HT1080 (cell line): ENCODE measurements at places on chromosomes 12 and 14.

- DNase-seq = no peak
Observed at GRCh38 chr14:82604819-82605218, 1071.2 kb upstream of the SEL1L start.

DNA sequence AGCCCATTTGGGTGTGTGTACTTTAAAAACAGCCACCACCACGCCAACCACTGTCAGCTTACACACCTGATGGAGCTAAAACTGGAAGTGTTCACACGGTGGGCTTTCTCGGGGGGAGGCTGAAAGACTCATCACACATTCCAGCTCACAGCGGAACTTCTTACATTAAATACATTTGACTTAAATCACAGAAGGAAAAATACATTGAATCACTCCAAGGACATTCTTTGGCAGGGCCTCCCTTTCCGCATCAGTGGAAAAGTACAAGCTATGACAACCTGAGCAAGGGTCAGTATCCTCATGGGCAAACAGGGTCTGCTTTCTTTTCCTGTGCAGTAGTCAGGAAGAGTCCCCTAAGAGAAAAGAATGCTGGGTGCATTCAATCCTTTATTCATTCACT lies 31.0 kb upstream of the TC2N start:
- DNase-seq = no peak

DNA sequence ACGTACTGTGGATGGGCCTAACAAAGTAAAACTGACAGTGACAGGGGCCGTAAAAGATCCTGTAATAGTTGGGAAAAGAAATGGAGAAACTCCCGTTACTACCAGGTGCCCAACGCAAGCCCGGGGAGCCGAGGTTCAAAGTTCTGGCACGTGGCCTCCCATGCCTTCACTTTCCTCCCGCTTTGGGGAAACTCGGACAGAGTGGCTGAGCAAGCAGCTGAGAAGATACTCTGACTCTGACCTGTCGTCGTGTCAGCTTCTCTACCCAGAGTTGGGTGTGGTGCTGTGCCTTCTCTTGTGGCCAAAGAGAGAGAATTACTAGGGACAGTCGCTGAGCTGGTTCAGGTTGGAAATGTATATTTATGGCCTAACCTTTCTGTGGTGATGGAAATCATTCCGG lies 1.7 kb downstream of the B4GALNT3 start:
- DNase-seq = no peak

GRCh38 chr12:91975891-91976290 lies 169.8 kb downstream of the BTG1 start:
- DNase-seq = no peak

DNA sequence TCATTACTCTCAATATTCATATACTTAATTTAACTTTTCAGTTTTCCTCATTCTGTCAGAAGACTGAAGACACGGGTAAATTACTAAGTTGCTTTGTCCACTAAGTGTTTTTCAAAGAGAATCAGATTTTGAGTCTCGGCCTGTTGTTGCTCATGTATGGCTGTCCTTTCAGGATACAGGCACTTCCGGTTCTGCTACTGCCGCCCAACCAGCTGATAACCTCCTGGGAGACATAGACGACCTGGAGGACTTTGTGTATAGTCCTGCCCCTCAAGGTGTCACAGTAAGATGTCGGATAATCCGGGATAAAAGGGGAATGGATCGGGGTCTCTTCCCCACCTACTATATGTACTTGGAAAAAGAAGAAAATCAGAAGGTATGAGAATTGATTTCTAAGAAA lies 28.3 kb upstream of the TEAD4 start:
- DNase-seq = no peak

DNA sequence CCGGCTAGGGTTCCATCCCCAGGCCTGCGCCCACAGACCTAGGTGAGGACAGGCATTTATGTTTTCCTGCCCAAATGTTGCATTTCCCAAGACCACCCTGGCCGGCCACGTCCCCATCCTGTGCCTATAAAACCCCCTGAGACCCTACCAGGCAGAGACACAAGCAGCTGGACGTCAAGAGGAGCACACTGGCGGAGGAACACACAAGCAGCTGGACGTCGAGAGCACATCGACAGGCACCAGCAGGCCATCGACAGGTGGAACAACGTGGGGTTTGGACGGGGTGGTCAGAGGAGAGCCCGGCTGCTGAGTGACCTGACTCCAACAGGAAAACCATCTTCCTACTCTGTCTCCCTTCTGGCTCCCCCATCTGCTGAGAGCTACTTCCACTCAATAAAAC lies 19.6 kb upstream of the LDHB start:
- DNase-seq = no peak

DNA sequence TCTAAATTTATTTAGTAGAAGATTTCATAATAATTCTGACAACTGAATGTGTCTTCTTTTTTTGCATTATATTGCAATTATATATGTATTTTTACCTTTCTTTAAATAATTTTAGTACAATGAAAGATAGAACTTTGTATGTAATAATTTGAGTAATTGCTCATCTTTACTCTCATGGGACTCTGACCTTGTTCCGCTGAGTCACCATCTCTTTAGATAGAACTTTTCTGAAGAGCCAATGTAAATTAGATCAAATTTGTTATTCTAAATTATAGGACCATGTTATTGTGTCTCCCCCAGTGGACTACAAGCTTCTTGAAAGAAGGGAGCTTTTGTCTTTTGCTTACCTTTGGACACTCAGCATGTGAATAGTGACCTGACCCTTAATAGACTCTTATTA lies 96.1 kb downstream of the TRHDE start:
- no peak for DNase-seq

GRCh38 chr12:15446807-15447206 lies 124.5 kb downstream of the PTPRO start:
- peak; percentile 89 for DNase-seq

- no peak for DNase-seq
Observed at GRCh38 chr12:123761841-123762714, at the start of gene DNAH10. Gene DNAH10, plus strand, starts transcription at chr12:123762301. Its CDS starts 36 bp downstream, at chr12:123762337.

GRCh38 chr12:98828802-98829600 lies 183.9 kb downstream of the APAF1 start:
- no peak for DNase-seq

- DNase-seq = peak; percentile 97
Observed at GRCh38 chr14:75648066-75648838, 12.4 kb downstream of the ERG28 start.

DNA sequence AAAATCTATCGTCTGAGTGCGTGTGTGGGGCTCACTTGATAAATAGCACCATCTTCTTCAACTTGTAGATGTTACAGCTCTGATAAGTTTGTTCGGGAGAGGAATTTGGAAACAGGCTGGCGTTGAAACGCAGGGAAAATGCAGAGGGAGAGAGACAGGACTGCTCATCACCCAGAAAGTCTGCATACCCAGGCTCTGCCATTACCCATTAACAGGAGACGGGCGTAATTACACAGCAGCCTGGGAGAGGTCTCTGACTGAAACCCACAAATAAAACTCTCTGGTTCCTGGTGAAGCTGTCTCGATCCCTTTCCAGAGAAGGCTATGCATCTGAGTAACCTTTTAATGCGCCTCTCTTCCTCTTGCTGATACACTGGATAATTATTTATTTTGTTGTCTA lies 547.3 kb downstream of the BCL11B start:
- no peak for DNase-seq

DNA sequence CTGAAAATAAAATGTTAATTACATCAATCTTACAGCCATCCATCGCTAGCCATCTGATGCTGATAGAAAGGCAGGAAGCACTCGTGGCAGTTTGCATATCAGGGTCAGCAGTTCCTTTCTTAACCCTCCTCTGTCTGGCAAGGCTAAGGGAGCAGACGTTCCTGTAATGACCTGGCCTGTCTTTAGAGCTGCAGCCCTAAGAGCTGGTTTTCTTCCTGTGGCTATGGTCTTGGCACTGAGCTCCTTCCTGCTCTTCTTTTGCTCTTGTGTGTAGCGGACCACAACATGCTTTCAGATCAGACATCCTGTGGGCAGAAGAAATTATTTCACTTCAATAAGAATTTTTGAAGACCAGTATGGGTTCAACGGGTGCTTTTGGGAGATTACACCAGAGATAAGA lies 170.4 kb downstream of the DAD1 start:
- DNase-seq = no peak

DNA sequence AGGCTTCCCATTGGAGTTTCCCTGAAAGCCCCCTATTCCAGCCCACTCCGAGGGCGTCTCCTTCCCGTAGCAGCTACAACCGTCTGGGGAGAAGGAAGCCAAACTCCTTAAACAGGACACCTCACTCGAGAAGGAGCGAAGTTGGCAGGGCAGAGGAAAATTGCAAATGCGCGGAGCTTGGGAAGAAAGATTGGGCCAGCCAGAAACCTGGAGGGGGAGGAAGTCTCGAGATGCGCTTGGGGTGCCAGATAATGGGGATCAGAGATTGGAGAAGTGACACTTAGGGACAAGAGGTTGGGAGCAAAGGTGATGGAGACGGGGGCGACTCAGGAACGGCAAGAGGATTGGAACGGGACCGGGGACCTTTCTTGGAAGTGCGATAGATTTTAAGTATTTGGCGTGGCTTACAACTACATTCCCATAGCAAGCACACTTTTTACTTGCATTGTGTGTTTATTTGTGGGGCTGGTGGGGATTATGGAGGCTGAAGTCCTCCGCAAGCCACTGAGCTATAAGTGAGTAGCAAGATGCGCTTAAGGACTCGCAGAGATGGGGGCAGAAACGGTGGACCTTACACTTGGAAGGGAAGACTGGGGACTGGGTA lies 926 bp downstream of the HRK start:
- no peak for DNase-seq

DNA sequence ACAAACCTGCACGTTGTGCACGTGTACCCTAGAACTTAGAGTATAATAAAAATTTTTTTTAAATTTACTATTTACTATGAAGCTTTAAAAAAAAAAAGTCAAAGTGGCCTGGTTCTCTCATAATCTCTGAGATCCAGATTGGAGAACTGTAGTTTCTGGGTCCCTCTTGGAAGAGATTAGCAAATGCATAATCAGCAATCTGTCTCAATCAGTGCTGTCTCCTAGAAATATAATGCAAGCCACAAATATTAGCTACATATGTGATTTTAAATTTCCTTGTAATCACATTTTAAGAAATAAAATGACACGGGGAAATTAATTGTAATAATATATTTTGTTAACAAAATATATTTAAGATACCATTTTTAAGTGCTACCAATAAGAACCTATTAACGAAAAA lies 32.3 kb downstream of the RALGAPA1 start:
- DNase-seq = no peak

- DNase-seq = peak; percentile 18
Observed at GRCh38 chr12:53538209-53538689, 31.0 kb upstream of the NPFF start.

DNA sequence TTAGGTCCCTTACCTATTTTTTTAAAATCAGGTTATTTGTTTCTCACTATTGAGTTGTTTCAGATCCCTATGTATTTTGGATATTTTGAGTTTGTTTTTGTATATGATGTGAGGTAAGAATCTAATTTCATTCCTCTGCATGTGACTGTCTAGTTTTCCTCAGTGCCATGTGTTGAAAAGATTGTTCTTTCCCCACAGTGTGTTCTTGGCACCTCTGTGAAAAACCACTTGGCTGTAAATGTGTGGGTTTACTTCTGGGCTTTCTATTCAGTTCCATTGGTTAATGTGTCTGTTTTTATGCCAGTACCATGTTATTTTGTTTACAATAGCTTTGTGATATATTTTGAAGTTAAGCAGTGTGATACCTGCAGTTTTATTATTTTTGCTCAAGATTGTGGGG lies 1516.4 kb downstream of the AACS start:
- no peak for DNase-seq

DNA sequence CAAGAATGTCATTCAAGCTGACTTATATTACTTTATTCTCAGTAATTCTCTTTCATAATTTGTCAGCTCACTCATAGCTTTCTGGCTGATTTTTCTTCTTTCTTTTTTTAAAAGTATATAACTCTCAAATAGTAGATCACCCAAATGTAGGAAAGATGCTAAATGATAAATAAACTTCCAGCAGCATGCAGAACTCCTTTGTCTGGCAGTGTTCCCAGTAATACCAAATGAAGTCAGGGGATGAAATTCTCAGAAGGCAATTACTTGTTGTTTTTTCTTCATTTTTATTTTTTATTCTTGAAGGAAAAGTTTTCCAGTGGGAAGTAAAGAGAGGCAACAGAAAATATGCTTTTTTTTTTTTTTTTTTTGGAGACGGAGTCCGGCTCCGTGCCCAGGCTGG lies 133.3 kb upstream of the SLCO1C1 start:
- no peak for DNase-seq

DNA sequence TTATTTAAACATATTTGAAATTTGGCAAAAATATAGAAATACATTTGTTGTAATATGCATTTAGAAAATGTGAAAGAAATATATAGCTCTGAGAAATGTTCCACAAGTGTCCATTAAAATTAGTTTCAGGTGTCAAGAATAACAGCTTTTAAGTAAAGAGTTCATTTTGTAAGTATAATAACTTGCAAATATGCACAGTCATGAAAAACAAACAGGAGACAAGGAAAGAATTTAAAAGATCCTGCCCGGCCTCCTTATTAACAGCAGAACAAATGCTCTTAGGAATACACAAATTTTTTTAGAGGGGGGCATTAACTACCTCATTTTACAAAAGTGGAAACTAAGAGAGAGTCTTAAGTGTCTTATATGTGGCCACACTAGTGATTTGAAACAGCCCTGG lies 77.7 kb upstream of the DBX2 start:
- DNase-seq = no peak

DNA sequence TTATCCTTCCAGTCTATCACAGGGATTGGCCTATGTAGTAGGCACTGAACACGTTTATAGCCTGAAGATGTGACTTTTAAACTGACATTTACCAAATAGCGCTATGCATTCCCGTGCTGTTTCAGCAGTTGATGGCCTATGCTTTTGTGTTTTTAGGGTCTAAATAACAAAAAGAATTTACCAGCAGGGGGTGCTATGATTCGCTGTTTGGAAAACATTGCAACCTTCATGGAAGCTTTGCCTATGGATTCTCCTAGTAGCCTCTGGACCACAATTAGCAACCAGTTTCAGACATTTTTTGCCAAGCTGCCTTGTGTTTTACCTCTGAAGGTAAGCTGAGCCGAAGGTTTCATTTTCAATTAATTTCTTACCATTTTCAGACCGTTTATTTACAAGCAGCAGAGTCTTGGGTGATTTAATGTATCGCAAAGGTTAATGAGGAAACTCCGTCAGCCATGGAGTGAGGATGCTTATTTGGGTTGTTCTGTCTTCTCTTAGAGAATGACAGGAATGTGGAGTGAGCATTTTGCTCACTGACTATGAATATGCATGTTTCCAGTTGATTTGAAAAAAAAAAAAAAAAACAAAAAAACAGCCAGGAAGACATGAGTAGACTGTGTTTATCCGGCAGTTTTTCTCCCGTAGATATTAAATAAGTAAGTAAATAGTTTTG lies 133.1 kb downstream of the PRIMA1 start:
- peak; percentile 46 for DNase-seq

- DNase-seq = peak; percentile 87
Observed at GRCh38 chr12:1013618-1014489, 22.8 kb downstream of the ERC1 start.
